Naive thymus-derived CD4-positive, alpha-beta T cell (primary cell): ENCODE measurements at places on chromosomes 5 and 9. TPM values are rescaled to one million over a fixed set of nuclear protein-coding genes. Genes with fewer than 3 reads are reported as not detected.
A peak's percentile ranks its signal among the peaks of the same experiment; 100 is the strongest.

Gene ARL10
- total RNA-seq = 14.5 TPM

Gene PCDHGA10
- 0.39 TPM for total RNA-seq

Gene SUSD1
- total RNA-seq = 10.7 TPM

Gene ANKRD31
- total RNA-seq = 0.18 and 0.29 TPM in 2 replicates

Gene NUTM2F
- total RNA-seq = not detected

Gene PPP6C
- 50.7 TPM for total RNA-seq

Gene TRAF1
- 131 TPM for total RNA-seq

Gene SNAPC3
- 13.9 TPM for total RNA-seq

Gene FOXD4L5
- total RNA-seq = 0.92 TPM

Gene HAPLN1
- not detected for total RNA-seq

GRCh38 chr5:167413506-167413905 is 877.9 kb upstream of the WWC1 start:
- DNase-seq = no peak

- no peak for DNase-seq
Measured at GRCh38 chr9:33628865-33629410, 104.9 kb downstream of the ANKRD18B start.

- no peak for DNase-seq
Measured at GRCh38 chr9:89010526-89011111, 19.4 kb downstream of the S1PR3 start.

- no peak for DNase-seq
Measured at GRCh38 chr5:86526811-86527348, 90.9 kb upstream of the COX7C start.

- DNase-seq = peak; percentile 10
Measured at GRCh38 chr9:14616188-14616982, 76.8 kb downstream of the ZDHHC21 start.

DNA sequence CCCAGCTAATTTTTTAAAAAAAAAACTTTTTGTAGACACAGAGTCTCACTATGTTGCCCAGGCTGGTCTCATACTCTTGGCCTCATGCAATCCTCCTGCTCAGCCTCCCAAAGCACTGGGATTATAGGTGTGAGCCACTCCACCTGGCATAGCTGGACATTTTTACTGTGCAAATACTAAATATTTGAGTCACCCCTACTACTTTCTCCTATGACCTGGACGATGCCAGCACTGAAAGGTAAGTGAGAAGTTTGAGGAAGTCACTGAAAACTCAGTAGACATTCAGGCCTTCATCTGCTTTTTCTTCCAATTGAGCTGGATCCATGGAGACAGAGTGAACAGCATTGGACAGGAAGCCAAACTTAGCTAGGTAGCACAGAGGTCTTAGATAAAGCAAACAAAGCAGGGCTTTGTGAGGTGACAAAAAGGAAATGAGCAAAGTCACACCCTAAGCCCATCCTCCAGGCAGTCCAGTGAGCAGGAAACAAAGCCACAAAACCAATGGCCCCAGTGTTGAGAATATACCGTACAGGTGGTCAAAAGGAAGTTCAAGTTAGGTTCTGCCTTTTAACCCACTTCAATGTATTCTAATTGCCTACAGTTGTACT is 192.6 kb upstream of the RASA1 start:
- no peak for DNase-seq

DNA sequence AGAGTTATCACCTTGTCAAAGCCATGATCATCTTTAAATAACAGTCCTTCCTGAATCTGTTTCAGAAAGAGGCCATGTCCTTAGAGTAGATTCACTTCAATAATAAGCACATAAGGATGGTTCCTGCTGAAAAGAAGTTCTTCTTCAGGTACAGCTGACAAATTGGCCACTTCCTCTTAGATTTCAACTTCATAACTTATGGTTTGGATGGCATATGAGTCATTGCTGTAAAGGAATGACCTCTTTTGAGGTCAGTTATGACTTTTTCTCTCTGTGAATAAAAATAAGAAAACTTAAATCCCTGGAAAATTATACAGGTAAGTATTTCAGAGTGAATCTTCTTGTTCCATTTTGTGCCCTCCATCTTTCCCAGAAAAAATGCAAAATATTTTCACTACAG is 555.3 kb upstream of the ZNF462 start:
- no peak for DNase-seq

- no peak for DNase-seq
Measured at GRCh38 chr9:116736399-116737151, 49.5 kb downstream of the TRIM32 start.

GRCh38 chr5:173318881-173319620 is 9.2 kb downstream of the STC2 start:
- DNase-seq = no peak

DNA sequence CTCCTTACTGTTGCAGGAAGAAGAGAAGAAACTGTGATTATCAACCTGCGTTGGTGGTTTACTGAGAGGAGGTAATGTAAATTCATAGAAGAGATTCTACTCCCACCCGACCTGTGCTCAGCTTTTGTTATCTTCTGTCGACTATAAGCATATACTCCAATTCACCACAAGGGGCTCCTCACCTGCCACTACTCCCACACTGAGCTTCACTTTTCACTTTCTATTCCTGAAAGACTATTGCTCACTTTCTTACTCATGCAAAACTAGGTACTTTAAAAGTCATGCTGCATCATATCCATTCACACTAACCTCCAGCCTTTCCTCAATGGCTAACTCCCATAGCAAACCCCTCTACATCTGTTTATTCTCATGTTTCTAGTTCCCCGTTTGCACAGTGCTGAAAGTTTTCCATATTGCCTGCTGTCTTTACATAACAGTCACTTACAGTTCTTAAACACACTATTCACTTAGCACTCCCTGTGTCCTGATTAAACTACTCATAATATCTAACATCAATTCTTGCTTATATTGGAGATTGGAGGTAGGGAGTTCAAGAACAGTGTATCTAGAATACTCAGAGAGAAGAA is 1062.6 kb downstream of the NR2F1-AS1 start:
- DNase-seq = no peak

- DNase-seq = no peak
Measured at GRCh38 chr9:34642679-34643078, 3.8 kb upstream of the GALT start.

DNA sequence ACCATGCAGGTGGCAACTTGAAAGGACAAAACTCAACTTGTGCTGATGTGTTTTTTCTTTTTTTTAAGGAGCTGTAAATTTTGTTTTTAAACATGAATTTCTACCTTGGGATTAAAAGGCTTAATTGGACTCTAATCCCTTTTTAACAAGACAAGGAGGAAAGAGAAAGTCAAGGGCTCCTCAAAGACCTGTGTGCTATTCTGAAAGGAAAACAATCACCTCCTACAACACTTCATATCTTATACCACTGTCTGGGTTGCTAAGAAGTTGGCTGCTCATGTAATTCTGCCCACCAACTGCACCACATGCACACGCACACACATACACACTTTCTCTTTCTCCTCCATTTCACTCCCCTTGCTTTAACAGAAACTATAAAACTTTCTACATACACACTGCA is 78.6 kb downstream of the SH3RF2 start:
- no peak for DNase-seq

- no peak for DNase-seq
Measured at GRCh38 chr5:87190687-87191086, 77.0 kb upstream of the RASA1 start.

GRCh38 chr5:7329712-7330111 is 66.2 kb upstream of the ADCY2 start:
- DNase-seq = no peak

GRCh38 chr5:98144710-98145109 is 628.8 kb upstream of the RGMB start:
- DNase-seq = no peak

DNA sequence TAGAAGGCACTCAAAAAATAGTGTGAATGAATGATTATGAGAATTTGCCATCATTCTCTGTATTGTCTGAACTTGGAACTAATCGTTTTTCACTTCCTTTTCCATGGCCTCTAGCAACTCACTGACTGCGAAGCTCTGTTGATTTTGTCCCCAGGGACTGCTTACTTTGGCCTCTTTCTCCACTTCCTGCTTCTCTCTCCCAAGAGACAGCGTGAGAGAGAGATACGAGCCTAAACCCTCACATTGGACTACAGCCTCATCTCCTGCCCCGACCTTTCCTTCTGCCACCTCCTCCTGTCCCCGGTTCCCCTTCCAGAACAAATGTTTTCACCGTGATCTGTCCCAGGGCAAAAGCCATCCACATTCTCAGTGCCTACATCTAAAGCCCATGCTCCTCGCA is 300.8 kb upstream of the PANK3 start:
- DNase-seq = no peak

DNA sequence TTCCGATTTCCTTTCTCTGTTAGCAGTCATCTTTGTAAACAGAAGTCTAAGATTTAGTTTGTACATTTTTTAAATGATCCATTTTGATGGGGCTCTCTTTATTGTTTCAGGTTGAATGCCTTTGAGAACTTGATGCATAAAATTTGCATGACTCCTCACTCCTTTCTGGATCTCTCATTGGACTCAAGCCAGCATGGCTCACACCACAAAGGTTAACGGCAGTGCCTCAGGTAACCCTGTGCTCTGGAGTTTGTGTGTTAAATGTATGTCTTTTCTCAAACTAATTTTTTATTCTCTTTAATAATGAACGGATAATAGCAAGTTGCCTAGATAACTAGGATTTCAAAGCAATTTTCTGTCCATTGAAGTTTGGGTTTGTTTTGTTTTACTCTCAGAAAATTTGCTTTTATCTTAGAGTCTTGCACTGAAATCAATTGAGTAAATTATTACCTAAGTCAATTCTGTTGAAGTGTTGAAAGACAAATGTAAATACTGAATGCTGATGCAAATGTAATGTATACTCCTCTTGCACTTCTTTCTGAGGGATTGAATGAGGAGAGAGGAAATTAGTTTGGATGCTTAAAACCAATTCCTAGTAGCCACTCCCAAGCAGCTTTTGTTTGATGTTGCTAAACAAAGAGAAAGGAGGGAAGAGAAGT is 164.6 kb upstream of the DMRT1 start:
- DNase-seq = no peak
